HFF-Myc (cell line): ENCODE measurements at places on chromosomes 16 and 17.

GRCh38 chr17:74204474-74204873, 996 bp downstream of the RPL38 start:
- DNase-seq: no peak

DNA sequence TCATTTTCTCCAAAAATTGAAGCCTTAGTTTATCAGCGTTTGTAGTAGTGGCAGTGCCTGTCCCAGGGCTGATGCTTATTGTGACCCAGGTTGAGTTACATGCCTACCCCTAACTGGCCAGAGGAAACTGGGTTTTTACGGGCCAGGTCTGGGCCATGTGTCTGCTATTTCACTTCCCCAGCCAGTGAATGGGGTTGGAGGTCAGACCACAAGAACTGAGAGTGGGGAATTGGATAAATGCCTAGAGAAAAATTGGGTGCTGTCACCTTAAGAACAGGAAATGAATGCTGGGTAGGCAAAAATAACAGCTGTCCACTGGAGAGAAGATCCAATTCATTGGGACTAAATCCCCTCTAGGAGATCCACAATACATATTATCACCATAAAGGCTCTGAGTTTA, 5.2 kb downstream of the ADPRM start:
- peak; percentile 66 for DNase-seq

DNA sequence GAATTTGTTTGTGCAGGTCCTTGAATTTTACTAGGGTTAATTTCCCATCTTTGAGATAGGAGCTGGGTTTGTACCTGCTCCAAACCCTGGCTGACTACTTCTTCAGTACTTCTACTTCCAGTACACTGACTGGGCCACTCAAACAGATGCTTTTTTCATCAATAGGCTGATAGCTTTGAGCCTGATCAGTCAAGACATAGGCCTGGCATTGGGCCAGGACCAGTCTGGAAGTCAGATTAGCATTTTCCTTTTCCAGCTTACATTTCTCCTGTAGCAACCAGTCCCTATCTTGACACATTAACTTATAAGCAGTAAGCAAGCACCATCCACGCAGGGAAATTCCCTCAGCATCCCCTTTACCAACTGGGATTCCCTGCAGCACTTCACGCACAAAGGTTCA, 7.5 kb upstream of the TMEM101 start:
- no peak for DNase-seq

DNA sequence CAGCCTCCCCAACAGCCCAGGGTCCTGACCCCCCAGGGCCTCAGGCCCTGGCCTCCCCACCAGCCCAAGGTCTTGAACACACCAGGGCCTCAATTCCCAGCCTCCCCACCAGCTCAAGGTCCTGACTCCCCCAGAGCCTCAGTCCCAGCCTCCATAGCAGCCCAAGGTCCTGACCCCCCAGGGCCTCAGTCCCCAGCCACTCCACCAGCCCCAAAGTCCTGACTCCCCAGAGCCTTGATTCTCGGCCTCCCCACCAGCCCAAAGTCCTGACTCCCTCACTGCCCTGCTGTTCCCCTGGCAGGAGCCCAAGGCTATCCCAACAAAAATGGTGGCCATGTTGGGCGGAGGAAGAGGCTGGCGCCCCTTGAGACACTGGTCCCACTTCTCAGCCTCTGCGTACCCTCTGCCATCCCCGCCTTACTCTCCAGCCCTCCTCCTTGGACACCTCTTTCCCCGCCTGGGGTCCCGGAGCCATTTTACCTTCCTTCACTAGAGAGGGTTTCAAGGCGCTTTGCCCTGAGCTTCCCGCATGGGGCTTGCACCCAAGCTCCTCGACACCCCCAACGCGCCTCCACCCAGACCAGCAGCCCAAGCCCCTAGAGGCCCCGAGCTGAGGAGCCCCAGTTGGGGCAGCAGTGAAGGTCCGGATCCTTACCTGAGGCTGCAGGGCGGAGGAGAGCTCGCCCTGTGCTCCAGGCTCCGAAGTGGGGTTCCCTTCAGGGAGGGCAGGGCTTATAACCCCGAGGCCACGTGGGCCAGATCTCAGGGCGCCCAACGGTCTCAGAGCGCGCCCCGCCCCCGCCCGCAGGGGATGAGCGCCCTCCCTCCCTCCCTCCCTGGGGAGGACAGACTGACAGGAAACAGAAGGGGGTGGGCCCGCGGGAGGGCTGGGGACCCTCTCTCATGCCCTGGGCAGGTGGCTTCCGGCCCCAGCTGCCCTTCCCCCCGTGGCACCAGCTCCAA, 3.5 kb upstream of the TSPOAP1 start:
- no peak for DNase-seq

DNA sequence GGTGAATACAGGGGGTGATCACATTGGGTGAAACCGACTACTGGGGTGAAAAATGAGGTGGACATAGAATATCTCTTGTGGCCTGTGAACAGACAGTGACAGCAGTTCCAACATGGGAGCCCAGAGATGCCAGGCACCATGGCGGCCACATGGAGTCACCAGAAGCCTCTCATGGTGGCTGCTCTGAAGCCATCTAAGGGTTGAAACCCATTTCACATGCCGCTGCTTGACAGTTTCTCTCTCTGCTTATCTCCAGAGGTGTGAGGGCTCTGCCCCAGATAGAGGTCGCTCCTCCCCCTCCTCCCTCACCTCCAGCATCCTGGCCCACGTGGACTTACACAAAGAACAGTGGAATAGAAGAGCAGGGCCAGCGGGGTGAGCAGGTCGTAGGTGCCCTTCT, 37.9 kb upstream of the PIK3R6 start:
- DNase-seq: no peak

GRCh38 chr16:72530434-72530833, 358.5 kb upstream of the PMFBP1 start:
- peak; percentile 46 for DNase-seq

GRCh38 chr17:205148-205669, 23.8 kb upstream of the DOC2B start:
- DNase-seq: no peak

GRCh38 chr16:12171206-12171605, 194.7 kb downstream of the SNX29 start:
- no peak for DNase-seq

DNA sequence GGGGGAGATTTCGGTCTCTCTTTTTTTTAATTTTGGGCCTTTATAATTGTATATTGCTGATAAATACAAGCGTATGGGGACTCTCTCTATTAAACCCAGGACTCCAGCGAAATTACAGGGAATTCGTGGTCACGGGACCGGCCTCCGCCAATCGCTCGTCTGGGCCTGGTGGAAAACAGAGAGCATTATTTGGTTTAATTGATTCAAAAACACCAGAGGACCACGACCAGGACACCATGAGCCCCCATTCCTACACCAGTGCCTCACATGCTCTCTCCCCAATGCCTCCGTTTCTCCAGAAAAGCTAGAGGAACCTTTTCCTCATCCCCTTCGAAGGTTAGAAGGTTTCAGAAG, at the start of gene HOXB2:
TSS of gene HOXB2 (minus strand) at position 88 of the 354 bp plus-strand sequence. CDS start 198 bp downstream, outside the sequence.
- DNase-seq: no peak

- DNase-seq: no peak
Observed at GRCh38 chr16:7366041-7366440, 33.4 kb downstream of the RBFOX1 start.

DNA sequence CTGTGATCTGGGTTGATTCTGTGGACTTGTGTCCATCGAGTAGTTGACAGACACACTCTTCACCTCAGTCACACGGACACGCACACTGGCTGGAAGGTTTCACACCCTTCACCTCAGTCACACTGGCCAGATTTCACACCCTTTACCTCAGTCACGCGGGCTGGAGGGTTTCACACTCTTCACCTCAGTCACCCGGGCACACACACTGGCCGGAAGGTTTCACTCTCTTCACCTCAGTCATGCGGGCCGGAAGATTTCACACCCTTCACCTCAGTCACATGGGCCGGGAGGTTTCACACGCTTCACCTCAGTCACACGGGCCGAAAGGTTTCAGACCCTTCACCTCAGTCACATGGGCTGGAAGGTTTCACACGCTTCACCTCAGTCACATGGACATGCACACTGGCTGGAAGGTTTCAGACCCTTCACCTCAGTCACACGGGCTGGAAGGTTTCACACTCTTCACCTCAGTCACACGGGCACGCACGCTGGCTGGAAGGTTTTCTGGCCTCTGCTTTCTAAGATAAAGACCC, 96.2 kb downstream of the PGS1 start:
- no peak for DNase-seq

DNA sequence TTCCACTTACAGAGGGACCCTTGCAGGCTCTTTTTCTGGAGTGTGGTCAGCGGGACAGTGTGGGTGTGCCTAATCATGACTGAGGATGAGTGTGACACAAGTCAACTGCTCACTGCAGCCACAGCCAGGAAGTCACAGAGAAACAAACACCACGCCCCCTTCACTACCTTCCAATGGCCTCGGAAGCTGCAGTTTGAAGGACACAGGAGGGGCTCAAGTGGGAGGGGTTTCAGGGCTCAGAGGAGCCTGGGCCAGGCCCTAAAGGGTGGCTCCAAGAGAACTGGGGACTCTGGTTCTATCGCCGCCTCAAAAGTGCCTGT, 116.2 kb upstream of the SDK2 start:
- DNase-seq: no peak

DNA sequence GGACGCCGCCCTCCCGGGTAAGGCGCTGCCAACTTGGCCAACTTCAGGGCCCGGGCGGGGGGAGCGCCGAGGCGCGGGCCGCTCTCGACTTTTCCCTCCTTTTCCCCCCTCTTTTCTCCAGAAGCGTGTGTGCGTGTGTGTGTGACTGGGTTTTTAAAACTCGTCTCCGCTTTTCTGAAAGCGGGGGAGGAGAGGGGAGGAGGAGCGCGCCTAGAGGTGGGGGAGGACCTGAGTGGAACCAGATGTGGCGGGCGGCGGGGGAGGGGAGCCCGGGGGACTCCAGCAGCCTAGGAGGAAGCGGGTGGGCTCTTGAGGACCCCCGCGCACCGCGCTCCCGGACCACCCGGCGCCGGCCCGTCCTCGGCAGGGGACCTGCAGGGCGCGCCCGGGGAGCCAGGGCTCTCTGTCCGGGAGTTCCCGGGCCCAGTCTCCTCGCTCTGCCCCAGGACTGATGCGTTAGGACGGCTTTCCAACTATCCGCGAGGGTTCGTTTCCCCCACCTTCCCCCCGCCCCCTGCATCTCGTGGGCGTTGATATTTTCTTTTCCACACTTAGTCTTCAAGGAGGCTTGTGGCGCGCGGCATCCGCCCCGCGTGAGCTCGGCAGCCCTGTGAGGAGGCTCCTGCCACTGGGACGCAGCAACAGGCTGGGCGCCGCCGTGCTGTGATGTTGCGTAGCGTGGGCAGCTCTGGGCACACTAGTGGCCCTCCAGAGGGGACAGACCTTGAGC, 599 bp downstream of the MRC2 start:
- DNase-seq: peak; percentile 35

GRCh38 chr17:50487213-50488096, 8.8 kb downstream of the RSAD1 start:
- DNase-seq: no peak

GRCh38 chr17:79831265-79832217, 7.7 kb downstream of the CBX4 start:
- DNase-seq: no peak

GRCh38 chr16:86040496-86040895, 141.5 kb downstream of the IRF8 start:
- DNase-seq: no peak

DNA sequence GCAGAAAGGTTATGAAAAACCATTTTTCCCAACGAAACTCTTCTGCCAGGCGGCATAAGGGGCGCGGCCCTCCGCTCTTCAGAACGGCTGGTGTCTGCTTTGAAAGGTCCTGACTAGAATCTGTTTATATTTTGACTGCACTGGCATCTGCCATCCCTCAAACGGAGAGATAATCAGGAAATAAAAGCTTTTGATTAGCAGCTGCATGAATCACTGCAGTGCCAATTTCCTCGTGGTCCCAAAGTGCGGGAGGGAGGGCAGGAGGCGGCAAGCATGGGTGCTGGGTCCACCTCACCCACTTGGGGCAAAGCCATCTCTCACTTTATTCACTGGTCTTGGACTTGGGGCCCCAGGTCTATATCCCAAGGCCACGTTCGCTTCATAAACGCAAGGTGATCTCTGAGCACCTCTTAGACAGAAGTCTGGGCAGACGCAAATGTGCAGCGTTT, 49.7 kb downstream of the TBC1D16 start:
- no peak for DNase-seq

- no peak for DNase-seq
Observed at GRCh38 chr16:85836706-85837582, 37.4 kb downstream of the COX4I1 start.

DNA sequence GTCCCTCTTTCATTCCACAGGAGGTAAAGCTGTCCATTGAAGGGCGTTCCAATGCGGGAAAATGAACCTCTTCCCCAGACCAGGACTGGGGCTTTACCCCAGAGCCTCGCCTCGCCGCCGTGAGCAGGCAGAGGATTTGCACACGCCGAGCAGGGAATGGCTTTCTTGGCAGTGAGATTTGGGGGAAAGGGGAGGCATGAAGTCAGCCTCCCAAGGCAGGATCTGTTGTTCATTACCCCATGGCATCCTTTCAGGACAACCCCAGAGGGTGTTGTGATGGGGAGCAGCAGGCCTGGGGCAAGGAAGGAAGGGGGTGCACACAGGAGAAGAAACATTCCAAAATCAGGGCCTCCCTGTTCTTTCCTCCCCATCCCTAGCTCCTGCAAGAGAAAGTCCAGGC, 6.0 kb downstream of the ATXN1L start:
- no peak for DNase-seq

DNA sequence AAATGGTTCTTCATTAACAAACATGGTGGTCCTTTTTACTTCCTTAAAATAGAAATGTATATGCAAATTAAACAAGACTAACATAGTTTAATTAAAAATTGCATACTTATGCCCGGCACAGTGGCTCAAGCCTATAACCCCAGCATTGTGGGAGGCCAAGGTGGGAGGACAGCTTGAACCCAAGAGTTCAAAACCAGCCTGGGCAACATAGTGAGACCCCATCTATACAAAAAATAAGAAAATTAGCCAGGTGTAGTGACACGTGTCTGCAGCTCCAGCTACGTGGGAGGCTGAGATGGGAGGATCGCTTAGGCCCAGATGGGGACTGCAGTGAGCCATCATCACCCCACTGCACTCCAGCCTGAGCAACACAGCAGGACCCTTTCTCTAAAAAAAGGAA, 18.4 kb downstream of the CDC27 start:
- no peak for DNase-seq

- no peak for DNase-seq
Observed at GRCh38 chr17:64531955-64532371, 25.2 kb downstream of the CEP95 start.

DNA sequence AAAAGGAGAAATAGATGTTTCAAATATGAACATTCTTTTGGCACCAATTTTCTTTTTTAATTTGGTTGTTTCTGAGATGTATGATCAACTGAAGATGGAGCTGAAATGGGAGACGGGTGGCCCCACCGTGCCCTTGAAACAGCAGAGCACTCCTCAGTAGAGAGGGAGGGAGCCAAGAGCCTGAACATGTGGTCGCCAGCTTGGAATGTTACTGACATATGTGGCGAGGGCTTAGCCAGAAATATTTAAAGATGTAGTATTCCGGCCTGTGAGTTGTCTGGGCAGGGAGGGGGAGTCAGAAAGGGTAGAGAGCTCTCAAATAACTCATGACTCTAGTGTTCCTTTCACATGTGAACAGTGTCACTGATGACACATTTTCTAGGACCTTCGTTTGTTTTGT, 13.3 kb upstream of the MRC2 start:
- DNase-seq: peak; percentile 91
